ENCODE measurements at places on chromosomes 1 and 21.

DNA sequence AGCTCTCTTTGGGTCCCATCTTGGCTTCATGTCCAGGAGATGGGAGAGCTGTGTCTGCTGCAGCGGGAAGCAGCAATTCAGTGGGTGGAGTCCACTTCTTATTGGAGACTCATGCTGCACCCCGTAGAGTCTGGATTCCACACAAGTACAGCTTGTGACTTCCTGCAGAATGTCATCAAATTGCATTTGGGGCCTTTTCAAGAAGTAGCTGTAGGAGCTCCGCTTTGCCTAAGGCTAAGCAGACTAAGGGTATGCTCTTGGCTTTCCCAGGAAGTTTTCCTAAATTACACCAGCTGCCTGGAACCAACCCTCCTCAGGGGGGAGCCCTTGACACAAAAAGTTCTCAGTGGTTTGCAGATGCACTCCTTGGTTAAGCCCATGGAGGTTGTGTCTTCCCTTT is 5.7 kb upstream of the MOB3C start:
- DNase-seq: no peak

- DNase-seq: no peak
Observed at GRCh38 chr1:231842441-231842840, 215.9 kb downstream of the DISC1 start.

GRCh38 chr1:197224160-197224559 is 43.9 kb upstream of the CRB1 start:
- no peak for DNase-seq

DNA sequence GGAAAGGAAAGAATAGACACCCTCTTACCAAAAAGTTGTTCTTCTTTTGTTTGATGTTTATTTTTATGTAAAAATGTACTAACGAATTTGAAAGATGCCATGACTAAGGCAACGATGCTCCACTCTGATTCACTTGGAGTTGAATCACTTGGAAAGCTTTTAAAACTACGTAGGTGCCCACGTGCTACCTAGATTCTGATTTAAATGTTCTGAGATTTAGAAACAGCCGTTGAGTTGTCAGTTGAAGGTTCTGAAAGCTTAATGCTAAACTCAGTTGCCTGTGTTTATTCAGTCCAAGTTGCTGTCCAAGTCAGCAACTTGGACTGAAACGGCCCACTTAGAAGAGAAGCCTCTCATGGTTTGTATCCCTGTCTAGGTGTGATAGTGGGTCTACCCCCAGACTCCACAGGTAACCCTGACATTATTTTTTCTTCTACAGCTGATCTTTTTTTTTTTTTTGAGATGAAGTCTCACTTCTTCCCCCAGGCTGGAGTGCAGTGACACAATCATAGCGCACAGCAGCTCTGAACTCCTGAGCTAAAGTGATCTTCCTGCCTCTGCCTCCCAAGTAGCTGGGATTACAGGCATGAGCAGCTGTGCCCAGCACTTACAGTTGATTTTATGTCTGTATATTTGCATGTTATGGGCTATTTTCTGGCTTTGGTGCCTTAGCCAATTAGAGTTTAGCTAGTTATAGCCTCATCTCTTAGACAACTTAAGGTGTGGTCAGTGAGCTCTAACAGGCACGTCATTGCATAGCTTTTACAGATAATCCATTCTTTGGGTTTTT is 1.4 kb upstream of the VAMP4 start:
- peak; percentile 32 for DNase-seq

DNA sequence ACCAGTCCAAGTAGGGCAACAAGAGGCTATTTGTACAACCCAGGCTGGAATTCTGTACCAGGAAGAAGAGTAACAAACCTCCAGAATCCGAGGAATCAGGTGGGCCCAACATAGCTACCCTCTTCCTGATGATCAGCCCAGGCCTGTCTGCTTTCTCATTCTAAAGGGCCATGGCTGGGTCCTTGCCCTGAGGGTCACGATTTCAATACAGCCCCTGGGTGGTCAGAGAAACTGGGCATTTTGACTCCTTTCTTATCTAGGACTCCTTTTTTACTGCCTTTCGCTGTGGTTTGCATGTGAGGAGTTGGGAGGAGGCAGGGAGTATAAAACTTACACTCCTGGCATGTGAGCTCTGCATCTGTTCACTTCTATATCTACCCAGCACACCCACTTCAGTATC is 164.9 kb upstream of the COA6 start:
- DNase-seq: no peak

DNA sequence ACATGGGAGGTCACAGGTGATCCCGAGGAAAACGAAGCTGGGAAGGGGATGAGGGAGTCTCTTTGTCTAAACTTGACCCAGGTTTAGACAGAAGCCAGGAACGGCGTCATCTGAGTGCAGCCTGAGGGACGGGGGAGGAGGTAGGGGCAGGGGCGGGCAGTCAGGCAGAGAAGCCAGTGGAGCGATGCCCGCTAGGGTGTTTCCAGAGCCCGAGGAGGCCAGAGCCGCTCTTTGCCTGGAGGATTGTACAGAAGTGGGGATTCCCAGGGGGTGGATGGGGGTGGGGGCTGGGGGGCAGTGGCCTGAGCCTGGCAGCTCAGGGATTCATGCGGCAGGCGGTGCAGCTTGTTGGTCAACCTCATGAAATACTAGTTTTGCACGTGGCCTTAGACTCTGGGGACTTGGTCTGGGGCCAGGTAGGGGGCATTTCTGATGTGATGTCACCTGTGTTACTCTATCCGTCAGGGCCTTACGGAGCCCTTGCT is 58.4 kb downstream of the VPS26C start:
- DNase-seq: no peak

- no peak for DNase-seq
Observed at GRCh38 chr1:225977937-225978748, 21.0 kb downstream of the SDE2 start.

- no peak for DNase-seq
Observed at GRCh38 chr1:188249811-188250210, 1421.1 kb downstream of the PLA2G4A start.

GRCh38 chr1:168287237-168287664 is 6.6 kb downstream of the TBX19 start:
- no peak for DNase-seq

All from stimulated activated CD4-positive, alpha-beta T cell treated with anti-CD3 and anti-CD28 coated beads, Interleukin-2, amount 100 ng/mL, for 4 hours (primary cell).